ENCODE measurements at places on chromosomes 3 and 15.

DNA sequence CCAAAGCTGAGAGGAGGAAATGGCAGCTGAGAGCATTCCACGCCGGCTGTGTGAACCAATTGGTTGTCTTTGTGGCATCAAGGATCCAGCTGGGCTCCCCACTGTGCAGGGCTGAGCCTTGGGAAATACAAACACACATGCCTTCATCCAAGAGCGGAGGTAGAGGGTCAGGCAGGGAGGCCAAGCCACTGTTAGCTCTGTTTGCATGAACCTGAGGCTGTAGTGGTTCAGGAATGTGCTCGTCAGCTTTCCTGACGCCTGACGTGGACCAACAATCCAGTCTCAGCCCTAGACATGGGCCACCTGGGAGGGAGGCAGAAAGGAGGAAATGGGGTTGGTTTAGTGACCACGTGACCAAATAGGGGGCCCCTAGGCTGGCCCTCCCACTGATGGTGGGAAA is 276.9 kb downstream of the TLE3 start:
- DNase-seq, result no peak

DNA sequence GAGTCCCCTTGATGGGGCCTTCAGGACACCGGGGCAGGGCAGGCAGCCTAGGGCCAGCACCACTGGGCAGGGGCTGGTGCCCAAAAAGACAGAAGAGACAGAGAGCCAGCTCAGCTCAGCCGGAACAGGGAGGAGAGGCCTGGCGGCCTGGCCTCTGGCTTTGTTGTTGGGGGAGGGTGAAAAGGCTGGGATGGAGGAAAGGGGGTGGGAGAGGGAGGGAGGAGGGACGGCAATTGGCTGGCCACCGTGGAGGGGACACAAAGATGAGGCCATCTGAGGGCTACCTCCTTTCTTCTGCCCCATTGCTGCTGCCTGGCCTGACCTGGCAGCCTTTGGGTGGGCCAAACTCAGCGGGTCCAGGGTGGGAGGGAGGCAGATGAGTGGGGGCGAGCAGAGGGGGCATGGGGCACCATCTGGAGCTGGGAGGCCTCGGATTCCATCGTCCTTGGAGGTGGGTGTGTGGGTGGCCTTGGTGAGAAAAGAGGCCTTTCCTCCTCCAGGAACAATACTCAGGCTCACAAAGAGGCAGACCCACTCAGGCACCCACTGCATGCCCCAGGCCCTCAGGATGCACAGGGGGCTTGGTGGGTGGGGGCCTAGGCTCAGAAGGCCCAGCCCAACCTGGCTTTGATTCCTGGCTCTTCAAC is 9.3 kb downstream of the EFCC1 start:
- DNase-seq, result no peak

DNA sequence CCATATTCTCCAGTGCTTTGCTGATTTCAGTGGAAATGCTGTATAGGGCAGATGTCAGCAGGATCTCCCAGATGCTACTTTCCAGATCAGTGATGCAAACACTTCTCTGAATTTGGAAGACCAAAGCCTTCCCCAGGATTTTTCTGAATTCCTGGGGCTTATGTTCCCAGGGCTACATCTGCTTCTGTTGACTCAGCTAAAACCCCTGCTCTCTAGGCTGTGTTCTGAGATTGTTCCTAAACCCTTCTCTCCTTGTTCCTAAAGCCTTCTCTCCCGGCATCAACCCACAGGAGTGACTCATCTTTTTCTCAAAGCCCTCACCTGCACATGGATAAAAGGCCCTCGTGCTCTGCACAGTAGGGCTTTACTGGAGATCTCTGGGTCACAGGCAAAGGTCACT is 35.5 kb downstream of the FAH start:
- no peak for DNase-seq

DNA sequence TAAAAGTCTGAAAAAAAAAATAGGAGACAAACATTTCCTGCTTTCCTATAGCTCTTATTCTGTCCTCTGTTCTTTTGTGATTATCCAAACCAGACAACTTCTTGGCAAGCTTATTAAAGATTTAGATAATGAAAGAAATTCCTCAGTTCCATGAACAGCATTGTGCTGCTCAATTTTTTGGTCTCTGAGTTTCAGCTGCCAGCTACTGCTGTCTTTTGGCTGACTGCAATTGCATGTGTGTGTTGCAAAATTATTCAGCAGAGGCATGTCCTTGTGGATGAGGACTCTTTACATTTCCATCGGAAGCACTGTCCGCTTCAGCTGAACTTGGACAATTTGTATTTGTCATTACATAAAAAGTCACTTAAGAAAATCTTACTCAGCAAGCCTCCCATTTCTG is 397.3 kb upstream of the RASGRP1 start:
- no peak for DNase-seq

DNA sequence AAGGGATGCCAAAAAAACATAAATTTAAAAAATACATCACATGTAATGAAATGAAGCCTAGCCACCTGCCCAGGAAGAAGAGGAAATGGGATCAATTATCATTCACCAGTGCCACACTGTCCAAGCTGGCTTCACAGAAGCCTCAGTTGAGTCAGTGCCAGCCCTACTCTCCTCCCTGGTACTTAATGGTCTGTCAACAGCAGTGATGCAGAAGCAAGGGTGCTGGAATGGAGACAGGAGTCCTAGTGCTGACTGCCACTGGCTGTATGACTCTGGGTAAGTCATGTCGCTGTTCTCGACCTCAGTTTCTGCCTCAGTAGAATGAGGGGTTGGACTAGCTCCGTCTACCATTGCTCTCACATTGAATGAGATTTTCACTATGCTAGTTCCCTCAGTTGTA is 78.5 kb upstream of the LARS2 start:
- DNase-seq, result no peak

GRCh38 chr3:186821429-186822387 is 15.4 kb upstream of the RFC4 start:
- DNase-seq, result no peak

DNA sequence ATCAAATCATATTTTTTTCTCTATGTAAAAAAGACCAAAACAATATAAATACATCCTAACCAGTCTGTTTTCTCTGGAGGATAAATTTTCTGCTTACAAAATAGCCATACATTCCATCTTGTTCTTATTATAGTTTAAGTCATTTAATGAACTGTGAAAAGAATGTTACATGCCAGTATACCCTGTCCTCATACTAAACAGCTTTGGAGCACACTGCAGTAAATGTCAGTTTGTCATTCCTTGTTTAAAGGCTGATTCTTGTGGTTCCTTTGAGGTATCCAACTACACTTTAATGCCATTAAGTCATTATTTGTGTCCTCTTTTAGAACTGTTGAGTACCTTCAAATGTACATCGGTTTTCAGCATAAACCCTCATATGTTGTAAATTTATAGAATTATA is 52.7 kb upstream of the DCBLD2 start:
- no peak for DNase-seq

- DNase-seq, result no peak
Observed at GRCh38 chr15:87489902-87490665, 766.5 kb downstream of the NTRK3 start.

- DNase-seq, result no peak
Observed at GRCh38 chr3:119257654-119258410, 17.2 kb upstream of the B4GALT4 start.

DNA sequence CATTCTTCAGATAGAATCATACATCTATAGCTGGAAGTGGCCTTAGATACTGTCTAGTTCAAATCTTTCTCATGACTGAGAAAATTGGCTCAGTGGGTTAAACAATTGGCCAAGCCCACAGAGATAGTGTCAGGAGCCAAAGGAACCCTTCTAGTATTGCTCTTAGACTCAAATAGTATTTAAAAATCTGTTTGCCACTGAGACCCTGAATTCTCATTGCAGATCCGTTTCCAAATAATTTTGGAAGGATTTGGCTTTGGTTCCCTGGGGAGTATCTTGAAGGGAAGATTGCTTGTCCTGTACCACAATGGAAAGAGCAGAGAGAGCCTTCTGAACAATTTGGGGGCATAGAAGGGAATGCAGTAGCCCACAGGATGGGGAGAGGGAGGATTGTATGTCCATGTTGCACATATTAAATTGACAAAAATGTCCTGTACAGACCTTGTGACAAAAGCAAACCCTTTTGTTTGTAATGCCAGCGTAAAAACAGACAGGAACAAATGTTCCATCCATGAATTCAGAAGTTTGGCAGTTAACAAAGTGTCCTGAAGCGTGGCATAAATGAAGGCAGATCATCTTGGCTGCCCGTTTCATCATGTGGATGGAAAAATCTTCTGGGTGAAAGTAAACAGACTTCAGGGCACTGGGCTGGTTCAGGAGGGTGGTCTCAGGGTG is 156.4 kb upstream of the RASGRP1 start:
- DNase-seq, result no peak

DNA sequence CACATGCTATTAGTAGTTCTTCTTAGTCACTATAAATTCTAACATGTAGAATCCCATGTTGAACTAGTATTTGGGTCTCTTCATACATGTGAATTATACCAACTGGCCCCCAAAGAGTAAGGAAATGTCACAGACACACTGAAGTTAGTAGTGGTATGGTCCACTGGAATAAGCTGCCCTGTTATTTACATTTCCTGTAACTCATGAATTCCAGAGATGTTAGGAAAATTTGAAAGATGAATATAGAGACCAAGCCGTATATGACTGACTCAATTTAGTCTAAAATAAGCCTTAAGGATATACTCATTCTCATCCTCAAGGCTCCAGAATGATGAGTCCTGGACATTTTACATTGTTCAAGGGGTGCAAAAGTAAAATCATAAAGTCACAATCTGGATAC is 81.2 kb downstream of the FBXL22 start:
- DNase-seq, result no peak

DNA sequence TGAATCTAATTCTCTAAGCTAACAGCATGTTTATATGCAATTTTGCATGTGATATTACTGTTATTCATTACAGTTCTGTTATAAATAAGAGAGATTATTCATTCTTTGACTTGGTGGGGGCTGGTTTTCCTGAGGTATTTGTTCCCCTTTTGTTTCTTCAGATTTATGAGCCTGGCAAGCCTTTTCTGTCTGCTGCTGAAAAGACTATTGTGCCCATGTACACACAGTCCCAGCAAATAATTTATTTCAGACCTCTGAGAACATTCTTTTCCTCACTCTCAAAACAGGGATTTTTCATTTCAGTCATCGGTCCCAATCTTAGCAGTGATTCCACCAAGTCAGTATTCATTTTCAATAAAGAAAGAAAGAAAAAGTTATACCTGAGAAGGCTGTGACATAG is 716.8 kb downstream of the NSUN3 start:
- no peak for DNase-seq

- no peak for DNase-seq
Observed at GRCh38 chr3:7978087-7978422, 523.6 kb upstream of the LMCD1 start.

- DNase-seq, result no peak
Observed at GRCh38 chr3:177370246-177370822, 173.1 kb upstream of the TBL1XR1 start.

DNA sequence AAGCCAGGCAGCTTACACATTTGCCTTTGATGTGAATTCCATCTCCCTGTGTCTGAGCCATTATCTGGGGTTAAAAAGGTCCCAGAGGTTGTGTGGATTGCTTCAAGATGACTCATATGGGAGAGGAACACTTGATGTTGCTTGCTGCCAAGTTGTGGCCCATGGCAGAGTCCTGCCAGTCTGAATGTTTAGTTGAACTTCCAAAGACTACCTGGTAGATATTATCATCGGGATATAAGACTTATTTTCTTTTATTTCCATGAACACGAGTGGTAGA is 85.6 kb downstream of the TJP1 start:
- no peak for DNase-seq

GRCh38 chr3:14110699-14111098 is 14.0 kb downstream of the CHCHD4 start:
- no peak for DNase-seq

- DNase-seq, result no peak
Observed at GRCh38 chr3:184576457-184577240, 15.1 kb downstream of the EPHB3 start.

DNA sequence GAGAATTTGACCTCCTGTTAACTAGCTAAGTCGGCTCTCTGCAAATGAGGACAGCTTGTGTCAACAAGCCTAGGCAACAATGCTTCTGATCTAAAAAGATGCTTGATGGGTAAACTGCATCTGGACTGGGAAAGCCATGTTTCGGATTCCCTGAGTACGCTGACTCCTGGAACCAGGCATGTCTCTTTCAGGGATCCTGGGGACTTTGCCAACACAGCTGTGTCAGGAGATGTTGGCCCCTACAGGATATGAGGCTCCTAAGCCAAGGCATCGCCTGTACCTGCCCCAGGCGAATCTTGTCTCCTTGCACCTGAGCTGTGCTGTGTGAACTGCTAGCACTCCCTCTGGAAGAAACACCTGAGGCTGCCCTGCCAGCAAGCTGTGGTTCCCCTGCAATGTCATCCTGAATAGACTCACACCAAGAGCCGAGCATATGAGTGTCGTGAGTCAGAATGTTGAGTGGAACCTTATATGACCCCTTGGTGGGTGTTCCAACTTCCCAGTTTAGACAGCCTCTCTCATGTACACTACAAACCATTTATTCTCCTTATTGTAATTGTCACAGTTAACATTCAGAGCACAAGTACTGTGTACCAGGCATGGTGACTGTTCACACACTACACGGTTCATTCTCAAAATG is 17.0 kb downstream of the EOGT start:
- DNase-seq, result no peak

- no peak for DNase-seq
Observed at GRCh38 chr3:79515072-79515471, 252.7 kb downstream of the ROBO1 start.

DNA sequence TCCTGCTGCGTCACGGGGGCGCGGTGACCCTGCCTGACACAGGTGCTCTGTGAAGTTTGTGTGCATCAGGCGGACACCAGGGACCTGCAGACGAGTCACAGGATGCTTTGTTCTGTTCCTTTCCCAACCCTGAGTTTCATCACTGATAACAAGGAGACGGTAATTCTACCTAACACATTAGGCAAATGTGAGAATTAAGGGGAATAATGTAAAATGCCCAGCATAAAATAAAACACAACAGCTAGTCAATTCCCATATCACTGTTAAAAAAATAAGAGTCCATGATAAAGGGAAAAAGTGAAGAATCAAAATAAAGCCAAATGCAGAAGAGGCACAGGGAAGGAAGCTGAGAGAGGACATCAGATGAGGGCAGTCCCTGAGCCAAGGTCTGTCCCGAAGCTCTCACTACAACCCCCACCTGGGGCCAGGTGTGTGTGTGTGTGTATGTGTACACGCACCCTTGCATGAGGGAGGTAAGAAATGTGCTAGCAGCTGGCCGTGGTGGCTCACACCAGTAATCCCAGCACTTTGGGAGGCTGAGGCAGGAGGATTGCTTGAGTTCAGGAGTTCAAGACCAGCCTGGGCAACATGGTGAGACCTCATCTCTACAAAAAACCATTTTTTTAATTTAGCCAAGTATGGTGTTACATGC is 27.5 kb downstream of the PLA2G4D start:
- no peak for DNase-seq

All from SIG-M5 (cell line).